SJSA1 (cell line): ENCODE measurements at places on chromosomes 4 and X. TPM values are rescaled to one million over a fixed set of nuclear protein-coding genes. Genes with fewer than 3 reads are reported as not detected.
A peak's percentile ranks its signal among the peaks of the same experiment; 100 is the strongest.

DNA sequence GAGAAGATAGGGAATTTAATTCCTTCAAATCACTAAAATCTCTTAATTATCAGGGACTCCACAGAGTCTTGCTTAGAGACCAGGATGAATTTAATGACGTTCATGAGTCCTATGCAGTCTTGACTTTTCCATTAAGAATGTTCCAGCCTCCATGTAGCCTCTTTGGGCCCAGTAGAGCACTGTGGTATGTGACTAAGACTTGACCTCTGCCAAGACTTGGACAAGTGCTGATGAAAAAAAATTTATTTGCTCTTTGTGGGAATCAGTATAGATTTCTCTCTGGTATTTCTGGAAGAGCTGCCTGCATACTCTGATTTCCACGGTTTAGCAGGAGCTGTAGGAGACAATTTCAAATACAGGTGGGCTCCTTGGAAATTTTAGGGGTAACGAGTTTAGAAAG is 40.6 kb downstream of the CHRDL1 start:
- DNase-seq: no peak

- peak; percentile 34 for DNase-seq
Measured at GRCh38 chr4:139886798-139887197, 221.2 kb downstream of the MGST2 start.

DNA sequence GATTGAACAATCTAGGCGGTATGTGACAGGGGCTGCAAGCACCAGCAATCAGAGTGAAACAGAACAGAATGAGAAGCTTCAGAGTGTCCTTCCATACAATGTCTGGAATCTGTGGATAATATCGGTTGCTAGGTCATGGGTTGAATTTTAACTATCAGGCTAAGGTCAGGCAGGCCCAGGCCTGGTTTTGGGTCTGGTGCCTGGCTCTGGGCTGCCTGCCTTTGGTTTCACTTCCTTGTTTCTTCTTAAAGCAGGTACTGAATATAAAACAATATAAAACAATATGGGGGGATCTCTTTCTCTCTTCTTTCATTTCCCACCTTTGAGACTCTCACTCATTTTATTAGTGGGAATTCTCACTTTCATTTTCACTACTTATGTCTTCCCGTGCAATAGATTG is 962.0 kb downstream of the CCSER1 start:
- no peak for DNase-seq

DNA sequence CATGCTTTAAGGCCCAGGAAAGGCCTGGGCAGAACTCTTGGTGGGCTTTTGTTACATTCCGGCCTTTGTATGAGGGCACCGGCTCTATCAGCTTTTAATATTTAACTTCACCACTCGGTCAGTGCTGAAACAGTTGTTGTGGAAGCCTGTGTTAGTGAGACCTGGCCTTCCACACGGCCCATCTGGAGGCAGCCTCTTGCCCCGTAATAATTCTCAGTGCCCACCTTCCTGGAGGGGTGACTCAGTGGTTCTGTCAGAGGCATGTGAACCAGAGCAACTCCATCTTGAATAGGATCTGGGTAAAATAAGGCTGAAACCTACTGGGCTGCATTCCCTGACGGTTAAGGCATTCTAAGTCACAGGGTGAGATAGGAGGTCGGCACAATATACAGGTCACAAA is 162.0 kb upstream of the STS start:
- no peak for DNase-seq

DNA sequence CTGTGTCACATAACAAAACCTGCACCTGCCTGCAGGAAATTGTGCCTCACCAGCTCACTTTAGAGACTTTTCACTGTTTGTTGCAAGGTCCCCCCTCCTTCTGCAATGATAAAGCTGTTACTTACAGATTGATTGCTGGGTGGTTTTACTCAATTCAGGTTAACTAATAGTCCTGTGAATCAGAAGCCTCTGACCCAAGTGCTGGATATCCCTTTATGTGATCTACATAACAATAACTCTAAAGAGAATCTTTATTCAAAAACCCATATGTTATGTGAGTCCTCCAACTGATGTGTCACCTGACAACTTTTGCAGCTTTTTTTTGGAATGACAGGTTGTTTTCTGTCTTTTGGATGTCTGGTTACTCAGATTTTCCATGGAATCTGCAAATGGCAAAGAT is 2323.6 kb upstream of the TENM3 start:
- DNase-seq: no peak

DNA sequence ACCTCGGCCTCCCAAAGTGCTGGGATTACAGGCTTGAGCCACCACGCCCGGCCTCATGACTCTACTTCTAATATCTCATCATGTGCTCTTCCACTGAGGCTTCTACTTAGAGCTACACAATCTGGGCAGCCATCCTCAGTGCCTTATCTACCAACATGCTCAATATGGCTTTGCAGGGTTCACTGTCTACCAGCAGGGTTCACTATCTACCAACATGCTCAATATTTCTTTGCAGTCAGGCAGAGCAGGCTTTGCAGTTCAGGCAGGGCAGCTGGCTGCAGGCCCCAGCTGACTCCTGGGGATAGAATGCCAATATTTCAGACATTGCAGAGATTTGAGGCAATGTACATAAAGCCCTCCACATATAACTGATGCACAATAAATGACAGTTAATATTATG is 47.5 kb downstream of the PKD2 start:
- DNase-seq: no peak

GRCh38 chr4:141028024-141028529 is 105.2 kb downstream of the RNF150 start:
- DNase-seq: no peak

- DNase-seq: no peak
Measured at GRCh38 chrX:45009371-45010000, 136.5 kb downstream of the KDM6A start.

- no peak for DNase-seq
Measured at GRCh38 chrX:11688201-11688600, 22.5 kb upstream of the ARHGAP6 start.

GRCh38 chr4:67770422-67770821 is 16.2 kb upstream of the GNRHR start:
- no peak for DNase-seq

GRCh38 chr4:182856862-182857261 is 60.3 kb downstream of the DCTD start:
- no peak for DNase-seq

GRCh38 chr4:141909541-141909940 is 273.2 kb downstream of the IL15 start:
- DNase-seq: no peak

DNA sequence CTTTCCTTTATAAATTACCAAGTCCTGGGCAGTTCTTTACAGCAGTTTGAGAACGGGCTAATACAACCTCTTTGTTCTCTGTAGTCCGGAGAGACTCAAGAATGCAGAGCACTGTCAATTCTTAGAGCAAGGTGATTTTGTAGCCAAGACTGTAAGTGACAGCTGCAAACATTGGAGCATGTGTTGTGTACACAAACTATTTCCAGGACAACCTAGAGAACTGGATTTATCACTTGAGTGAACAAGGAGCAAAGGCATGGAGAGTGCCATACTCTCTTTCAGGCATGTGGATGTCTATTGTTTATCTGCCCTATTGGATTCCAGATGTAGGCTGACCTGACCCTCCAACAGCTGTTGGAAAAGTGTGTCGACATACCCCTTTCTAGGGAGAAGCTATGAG is 153.9 kb downstream of the SPANXN3 start:
- DNase-seq: no peak

DNA sequence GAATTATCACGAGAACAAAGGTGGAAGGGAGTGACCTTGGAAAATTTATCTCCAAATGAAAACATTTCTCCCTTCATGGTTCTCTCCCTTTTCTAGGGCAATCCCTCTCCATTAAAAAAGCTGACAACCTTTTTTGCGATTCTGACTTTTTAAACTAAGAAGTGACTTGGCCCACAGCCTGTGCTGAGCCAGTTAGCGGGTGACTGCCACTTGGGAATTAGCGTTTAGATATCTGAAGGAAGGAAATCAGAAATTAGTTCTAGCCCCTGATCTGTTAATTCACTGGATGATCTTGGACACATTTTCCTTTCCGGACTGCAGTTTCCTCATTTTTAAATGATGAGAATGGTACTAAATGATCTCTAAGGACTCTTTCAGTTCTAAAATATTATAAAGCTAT is 245.0 kb downstream of the FBXO8 start:
- DNase-seq: no peak

DNA sequence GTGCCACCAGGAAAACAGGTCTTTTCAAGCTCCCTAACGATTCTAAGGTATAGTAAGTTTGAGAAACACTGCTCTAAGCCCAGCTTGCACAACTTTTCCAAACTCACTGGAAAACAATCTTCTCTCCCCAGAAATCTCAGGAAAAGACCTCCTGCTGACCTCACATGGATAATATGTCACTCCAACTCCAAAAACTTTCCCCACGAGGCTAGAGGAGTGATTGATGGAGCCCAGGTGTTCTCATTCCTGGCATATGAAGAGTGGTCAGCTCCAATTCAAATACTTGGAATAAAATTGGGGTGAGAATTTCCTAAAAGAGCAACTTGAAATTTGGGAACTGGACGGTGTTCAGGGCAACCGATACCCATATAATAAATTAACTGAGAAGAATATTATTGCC is 299.9 kb downstream of the PPP4R3C start:
- no peak for DNase-seq

The SPIN2B gene
- 1.0 and 5.3 TPM in 2 replicates for total RNA-seq

The BLTP1 gene
- 31.9 and 35.6 TPM in 2 replicates for total RNA-seq

The SGMS2 gene
- total RNA-seq: 37.7 and 39.5 TPM in 2 replicates

The SPRY1 gene
- 0.06 and 2.7 TPM in 2 replicates for total RNA-seq

The TFE3 gene
- 43.0 and 64.3 TPM in 2 replicates for total RNA-seq

The FGF5 gene
- total RNA-seq: 2.5 and 6.4 TPM in 2 replicates

The DAPP1 gene
- 0.32 TPM in 1 of 2 replicates, not detected in the other for total RNA-seq

The CSAG1 gene
- total RNA-seq: not detected in 2 replicates

The BTC gene
- total RNA-seq: not detected in 2 replicates

The KIT gene
- not detected in 2 replicates for total RNA-seq

The TEC gene
- 0.05 and 0.25 TPM in 2 replicates for total RNA-seq
